ENCODE measurements at places on chromosomes 7 and 10. TPM values are rescaled to one million over a fixed set of nuclear protein-coding genes. Genes with fewer than 3 reads are reported as not detected.

Gene TAS2R40
- not detected for polyA plus RNA-seq

Gene SSC4D
- 0.63 TPM for polyA plus RNA-seq

Gene PURB
- polyA plus RNA-seq = 6.3 TPM

Gene TPST1
- polyA plus RNA-seq = 37.7 TPM

GRCh38 chr7:17415955-17416354 lies 117.5 kb downstream of the AHR start:
- H3K4me3 ChIP-seq = no peak overlapping the region
- no peak for DNase-seq
- no peak overlapping the region for H3K27ac ChIP-seq
- no peaks in the 10 kb centered on the region for H3K27me3 ChIP-seq
- H3K36me3 ChIP-seq = no peaks in the 10 kb centered on the region

- no peak overlapping the region for H3K27ac ChIP-seq
- no peaks in the 10 kb centered on the region for H3K36me3 ChIP-seq
- DNase-seq = no peak
- H3K4me1 ChIP-seq = no peaks in the 10 kb centered on the region
Observed at GRCh38 chr7:70093205-70093904, 495.1 kb downstream of the AUTS2 start.

GRCh38 chr7:139598642-139599041 lies 75.2 kb downstream of the CLEC2L start:
- no peak overlapping the region for H3K27ac ChIP-seq
- peaks cover 68% of the 10 kb centered on the region for H3K36me3 ChIP-seq
- DNase-seq = no peak
- H3K4me3 ChIP-seq = no peak overlapping the region
- peaks cover 2% of the 10 kb centered on the region for H3K4me1 ChIP-seq

GRCh38 chr7:13198727-13199126 lies 511.3 kb downstream of the ARL4A start:
- H3K36me3 ChIP-seq = no peaks in the 10 kb centered on the region
- H3K4me1 ChIP-seq = no peaks in the 10 kb centered on the region
- H3K27ac ChIP-seq = no peak overlapping the region
- peak; percentile 31 for DNase-seq
- no peak overlapping the region for H3K4me3 ChIP-seq

GRCh38 chr7:92155108-92155739 lies 20.9 kb upstream of the CYP51A1 start:
- peaks cover 9% of the 10 kb centered on the region for H3K4me1 ChIP-seq
- no peaks in the 10 kb centered on the region for H3K36me3 ChIP-seq
- H3K27me3 ChIP-seq = no peaks in the 10 kb centered on the region
- H3K27ac ChIP-seq = no peak overlapping the region

DNA sequence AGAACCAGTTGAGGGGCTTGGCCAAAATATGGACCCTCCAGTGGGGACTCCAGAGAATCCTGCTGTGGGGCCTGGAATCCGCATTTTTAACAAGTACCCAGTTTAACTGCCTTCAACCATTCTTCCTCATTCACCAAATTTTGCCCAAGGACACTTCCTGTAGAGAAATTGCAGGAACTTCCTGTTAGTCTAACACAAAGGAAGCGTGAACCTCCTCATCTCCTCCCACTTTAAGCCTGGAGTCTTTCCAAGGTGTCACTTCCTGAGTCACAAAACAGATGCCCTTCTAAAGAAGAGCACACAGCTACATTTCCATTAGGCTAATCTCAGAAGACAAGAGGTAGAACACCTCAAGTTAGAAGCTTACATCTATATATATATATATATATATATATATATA lies 188.4 kb downstream of the PPP1R17 start:
- no peak overlapping the region for H3K27ac ChIP-seq
- peaks cover 2% of the 10 kb centered on the region for H3K4me1 ChIP-seq
- no peak for DNase-seq
- no peak overlapping the region for H3K4me3 ChIP-seq

- no peaks in the 10 kb centered on the region for H3K36me3 ChIP-seq
- no peak overlapping the region for H3K27ac ChIP-seq
- H3K4me3 ChIP-seq = no peak overlapping the region
- no peaks in the 10 kb centered on the region for H3K27me3 ChIP-seq
- no peaks in the 10 kb centered on the region for H3K4me1 ChIP-seq
Observed at GRCh38 chr10:118057361-118057760, 10.6 kb upstream of the RAB11FIP2 start.

- DNase-seq = peak; percentile 84
- H3K4me1 ChIP-seq = peaks cover 5% of the 10 kb centered on the region
- no peaks in the 10 kb centered on the region for H3K27me3 ChIP-seq
- peak overlapping the region; percentile 74 for H3K27ac ChIP-seq
- H3K36me3 ChIP-seq = no peaks in the 10 kb centered on the region
- H3K4me3 ChIP-seq = peak overlapping the region; percentile 64
Observed at GRCh38 chr10:5446390-5446926, 34.1 kb downstream of the NET1 start.

- DNase-seq = no peak
- no peaks in the 10 kb centered on the region for H3K27me3 ChIP-seq
- H3K27ac ChIP-seq = no peak overlapping the region
- no peaks in the 10 kb centered on the region for H3K4me1 ChIP-seq
- H3K4me3 ChIP-seq = no peak overlapping the region
- H3K36me3 ChIP-seq = no peaks in the 10 kb centered on the region
Observed at GRCh38 chr10:64011912-64012714, 490.9 kb downstream of the REEP3 start.

GRCh38 chr10:34596351-34596750 lies 218.7 kb downstream of the PARD3 start:
- peaks cover 5% of the 10 kb centered on the region for H3K4me1 ChIP-seq
- no peak overlapping the region for H3K4me3 ChIP-seq
- no peaks in the 10 kb centered on the region for H3K27me3 ChIP-seq
- H3K27ac ChIP-seq = no peak overlapping the region
- H3K36me3 ChIP-seq = no peaks in the 10 kb centered on the region

Data from IMR-90 (cell line).